ENCODE measurements at places on chromosomes 11 and 22.
A peak's percentile ranks its signal among the peaks of the same experiment; 100 is the strongest.

DNA sequence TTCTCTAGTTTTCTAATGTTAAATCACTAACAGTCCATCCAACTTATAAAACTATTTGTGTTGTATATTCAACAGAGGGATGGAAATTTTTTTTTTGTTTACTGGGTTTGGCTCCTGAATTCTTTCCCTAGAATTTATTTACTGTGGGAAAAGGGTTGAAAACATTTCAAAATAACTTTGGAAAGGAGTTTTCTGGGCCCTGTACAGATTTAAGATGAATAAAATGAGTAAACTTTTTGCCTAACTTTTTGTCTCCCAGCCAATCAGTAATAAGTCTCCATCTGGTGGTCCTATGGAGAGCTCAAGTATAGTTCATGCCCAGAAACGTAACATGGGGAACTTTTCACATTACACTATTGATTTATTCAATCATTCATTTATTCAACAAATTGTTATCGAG, 16.7 kb upstream of the PRSS23 start:
- no peak for DNase-seq

DNA sequence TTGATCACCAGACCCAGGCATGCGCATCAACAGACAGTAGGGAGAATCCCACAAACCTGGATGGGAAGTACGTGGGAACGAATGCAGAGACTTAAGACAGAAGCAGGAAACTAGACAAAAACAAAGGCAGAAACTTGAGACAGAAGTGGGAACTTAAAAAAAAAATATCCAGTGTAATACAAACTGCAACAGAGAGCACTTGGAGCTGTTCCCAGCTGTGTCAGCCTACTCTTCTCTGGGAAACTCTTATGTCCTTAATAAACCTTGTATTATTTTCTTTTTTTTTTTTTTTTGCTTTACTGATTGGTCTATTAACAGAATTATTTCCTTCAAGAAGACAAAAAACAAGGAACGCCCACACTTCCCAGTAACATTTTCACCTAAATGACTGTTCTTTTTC, 1818.1 kb upstream of the RAG2 start:
- DNase-seq = no peak

DNA sequence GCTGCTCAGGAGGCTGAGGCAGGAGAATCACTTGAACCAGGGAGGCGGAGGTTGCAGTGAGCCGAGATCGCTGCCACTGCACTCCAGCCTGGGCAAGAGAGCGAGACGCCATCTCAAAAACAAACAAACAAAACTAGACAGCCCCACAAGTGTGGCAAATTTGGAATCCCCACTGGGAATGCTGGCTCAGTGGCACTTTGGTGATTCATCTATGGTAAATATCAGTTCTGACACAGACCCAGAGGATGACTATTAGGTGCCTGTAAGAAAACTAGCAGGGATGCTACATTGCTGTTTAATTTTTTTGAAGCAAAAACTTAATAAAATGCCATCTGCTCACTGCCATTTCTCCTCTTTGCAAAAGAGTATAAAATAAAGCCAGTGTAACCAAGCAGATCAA, 107.9 kb downstream of the NAT10 start:
- DNase-seq = no peak

DNA sequence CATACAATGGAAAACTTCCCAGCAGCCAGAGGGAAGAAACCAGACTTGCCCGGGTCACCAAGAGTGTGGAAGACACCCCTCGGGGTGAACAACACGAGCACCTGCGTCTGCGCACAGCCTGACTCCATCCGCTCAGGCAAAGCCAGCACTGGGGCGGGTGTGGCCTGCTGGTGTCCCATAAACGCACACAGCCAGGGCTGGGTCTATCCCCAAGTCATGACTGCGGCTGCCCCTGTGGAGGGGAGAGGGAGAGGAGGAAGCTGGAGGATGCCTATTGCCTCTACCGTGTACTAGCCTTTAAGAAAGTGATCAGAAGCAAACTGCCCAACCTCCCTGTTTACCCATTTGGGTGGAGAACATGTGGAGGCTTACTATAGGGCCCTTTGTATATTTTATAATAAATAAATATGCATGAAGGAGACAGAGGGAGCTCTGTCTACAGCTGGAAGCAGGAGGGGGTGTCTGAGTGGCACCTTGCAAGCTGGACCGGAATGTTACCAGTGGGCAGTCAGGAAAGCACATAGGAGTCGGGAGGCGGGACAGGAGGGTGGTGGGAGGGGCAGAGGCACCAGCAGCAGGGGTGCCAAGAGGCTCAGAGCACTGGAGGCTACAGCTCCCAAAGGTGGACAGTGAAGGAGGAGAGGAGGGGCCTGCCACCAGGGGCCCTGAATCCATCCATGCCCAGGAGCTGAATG, 79.6 kb downstream of the PHF21B start:
- DNase-seq = no peak

GRCh38 chr11:118610225-118610772, 2.9 kb downstream of the PHLDB1 start:
- DNase-seq = no peak

GRCh38 chr11:117921893-117922292, 7.3 kb downstream of the TMPRSS13 start:
- no peak for DNase-seq

- no peak for DNase-seq
These were observed 31.8 kb downstream of the GNAZ start for GRCh38 chr22:23102002-23102655.

- DNase-seq = peak; percentile 60
These were observed 160.5 kb upstream of the DDI1 start for GRCh38 chr11:103875855-103876510.

DNA sequence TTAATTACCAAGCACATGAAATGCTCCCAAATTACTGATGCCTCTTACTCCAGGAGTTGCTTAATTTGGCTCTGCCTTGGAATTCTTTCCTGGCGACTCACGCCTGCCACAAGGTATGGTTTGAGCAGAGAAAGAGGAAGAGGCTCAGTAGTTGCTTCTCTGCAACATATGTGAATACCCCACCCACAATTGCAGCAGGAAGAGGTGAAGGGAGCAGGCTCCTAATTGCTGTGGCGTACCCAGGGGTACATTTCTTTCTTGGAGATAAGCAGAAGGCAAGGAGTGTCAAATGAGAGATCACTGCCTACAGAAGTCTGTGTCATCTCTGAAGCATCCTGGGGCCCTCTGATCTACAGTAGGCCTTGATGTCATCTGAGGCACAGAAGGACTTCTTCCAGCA, 10.6 kb upstream of the NNMT start:
- no peak for DNase-seq

GRCh38 chr11:87256694-87257340, 219.1 kb downstream of the TMEM135 start:
- no peak for DNase-seq

- DNase-seq = peak; percentile 54
These were observed 4.6 kb upstream of the APOL4 start for GRCh38 chr22:36206255-36206654.

GRCh38 chr11:2775626-2776350, 76.0 kb upstream of the KCNQ1OT1 start:
- no peak for DNase-seq

- DNase-seq = no peak
These were observed 19.7 kb downstream of the RAB30 start for GRCh38 chr11:83051760-83052671.

DNA sequence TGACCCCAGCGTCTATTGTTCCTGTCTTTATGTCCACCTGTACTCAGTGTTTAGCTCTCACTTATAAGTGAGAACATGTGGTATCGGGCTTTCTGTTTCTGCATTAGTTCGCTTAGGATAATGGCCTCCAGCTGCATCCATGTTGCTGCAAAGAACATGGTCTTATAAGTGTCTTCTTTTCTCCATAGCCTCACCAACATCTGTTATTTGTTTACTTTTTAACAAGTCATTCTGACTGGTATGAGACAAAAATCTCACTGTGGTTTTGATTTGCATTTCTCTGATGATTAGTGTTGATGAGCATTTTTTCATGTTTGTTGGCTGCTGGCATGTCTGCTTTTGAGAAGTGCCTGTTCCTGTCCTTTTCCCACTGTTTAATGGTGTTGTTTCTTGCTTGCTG, 21.7 kb upstream of the SLN start:
- DNase-seq = no peak

DNA sequence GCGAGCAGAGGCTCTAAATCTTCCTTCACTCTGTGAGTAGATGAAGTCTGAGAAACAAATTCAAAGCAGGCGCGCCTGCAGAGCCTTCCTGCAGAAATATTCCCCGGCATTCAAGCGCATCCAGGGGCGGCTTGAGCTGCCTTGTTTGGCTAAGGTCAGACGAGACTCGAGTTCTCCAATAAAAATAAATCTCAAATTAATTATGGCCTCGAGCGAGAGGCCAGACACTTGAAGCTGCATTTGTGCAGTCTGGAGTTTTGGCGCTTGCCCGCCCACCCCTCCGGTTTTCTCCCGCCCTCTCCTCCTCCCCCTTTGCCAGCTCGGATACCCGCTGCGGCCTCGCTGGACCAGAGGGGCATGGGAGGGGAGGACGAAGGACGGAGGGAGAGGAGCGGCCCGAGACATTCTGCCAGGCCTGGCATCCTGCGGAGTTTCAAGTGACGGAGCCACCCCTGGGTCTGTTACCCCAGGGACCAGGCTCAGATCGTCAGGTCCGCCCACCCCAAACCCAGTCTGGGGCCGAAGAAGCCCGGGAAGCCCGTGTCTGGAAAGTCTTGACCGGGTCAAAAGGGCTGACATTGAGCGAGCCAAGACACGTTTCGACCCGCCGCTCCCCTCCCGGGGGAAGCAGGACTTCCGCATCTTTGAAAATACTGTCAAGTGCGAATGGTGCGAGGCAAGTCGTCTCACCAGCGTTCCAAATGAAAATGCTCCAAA, 3.8 kb upstream of the FLI1 start:
- no peak for DNase-seq

DNA sequence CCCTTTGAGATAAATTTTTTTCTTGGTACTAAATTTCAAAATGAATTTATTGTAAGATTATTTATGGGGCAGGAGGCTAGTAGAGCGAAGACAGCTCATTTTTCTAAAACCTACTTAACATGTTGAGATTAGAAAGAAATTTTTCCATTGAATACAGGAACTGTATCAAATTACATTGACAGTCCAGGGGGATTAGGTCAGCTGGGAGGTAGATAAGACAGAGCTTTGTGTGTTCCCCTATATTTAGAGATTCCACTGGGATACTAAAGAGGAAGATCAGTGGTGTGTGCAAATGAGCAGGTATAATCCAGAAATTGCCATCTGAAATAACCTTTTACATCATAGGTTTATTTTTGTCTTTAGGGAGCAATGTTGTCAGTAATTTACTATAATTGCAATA, 32.1 kb downstream of the ENDOD1 start:
- DNase-seq = no peak

DNA sequence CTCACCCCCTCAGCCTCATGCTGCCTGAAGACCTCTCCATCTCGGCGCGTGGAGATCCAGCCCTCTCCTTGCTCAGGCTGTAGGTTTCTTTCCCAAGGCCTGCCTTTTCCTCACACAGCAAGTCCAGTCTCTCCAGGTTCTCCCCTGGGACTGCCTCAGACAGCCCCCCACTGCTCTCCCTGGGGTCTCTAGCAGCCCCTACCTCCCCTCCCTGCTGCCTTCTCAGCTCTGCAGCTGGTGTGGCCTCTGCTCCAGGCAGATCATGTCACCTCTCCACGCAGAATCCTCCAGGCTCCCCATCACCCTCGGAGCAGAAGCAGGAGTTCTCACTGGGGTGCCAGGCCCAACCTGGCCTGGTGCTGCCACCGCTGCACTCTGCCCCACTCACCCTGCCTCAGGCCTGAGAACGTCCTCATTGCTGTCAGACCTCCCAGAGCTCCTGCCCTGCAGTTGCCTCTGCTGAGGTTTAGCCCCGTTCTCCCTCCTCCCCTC, 15.2 kb downstream of the SMARCB1 start:
- no peak for DNase-seq

DNA sequence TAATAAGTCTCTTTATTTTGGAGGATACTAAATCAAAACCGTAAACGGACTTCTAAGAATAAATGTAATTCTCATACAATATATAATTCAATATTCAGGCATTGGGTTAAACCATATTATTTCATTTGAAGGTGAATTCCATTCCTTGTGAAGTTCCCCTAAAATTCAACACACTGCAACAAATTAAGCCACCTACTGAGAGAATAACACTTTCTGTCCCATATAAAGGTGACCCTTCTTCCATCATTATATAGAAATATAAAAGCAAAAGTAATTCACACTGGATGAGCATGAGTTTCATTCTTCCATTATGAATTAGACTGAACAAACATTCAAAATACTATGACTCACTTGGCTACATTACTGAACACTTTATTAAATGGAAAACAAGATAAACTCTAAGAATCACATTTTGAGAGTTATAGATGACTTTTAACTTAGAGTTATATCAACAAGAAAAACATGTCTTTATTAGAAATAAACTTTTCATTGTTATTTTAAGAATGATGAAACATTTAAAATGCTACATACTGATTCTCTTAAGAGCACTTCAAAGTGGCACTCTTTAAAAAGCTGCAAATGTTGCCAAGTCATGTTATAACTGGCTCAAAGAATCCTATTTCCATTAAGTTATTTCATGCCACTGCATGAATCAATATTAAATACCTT, 2.8 kb downstream of the SESN3 start:
- DNase-seq = no peak

DNA sequence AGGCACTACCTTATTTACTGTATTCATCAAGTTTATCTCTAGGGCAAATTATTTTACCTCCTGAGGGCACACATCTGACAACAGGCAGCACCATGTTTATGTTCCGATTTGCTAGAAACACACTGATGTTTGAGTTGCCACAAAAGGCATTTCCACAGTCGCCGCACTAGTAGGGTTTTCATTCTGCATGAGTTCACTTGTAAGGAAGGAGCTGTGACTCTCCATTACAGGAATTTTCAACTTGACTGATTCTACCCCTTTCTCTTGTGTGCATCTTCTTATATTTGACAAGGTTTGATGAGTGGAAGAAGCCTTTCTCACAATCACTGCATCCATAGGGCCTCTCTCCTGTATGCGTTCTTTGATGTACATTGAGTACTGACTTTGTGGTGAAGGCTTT, 455.9 kb upstream of the CNTN5 start:
- DNase-seq = no peak

GRCh38 chr11:62602141-62603071, 741 bp upstream of the MTA2 start:
- peak; percentile 46 for DNase-seq

GRCh38 chr11:20594274-20595061, 4.9 kb upstream of the SLC6A5 start:
- no peak for DNase-seq

- DNase-seq = no peak
These were observed 23.3 kb upstream of the TTC28 start for GRCh38 chr22:28702891-28703290.

GRCh38 chr11:68839054-68839865, 2.5 kb downstream of the CPT1A start:
- DNase-seq = peak; percentile 93

DNA sequence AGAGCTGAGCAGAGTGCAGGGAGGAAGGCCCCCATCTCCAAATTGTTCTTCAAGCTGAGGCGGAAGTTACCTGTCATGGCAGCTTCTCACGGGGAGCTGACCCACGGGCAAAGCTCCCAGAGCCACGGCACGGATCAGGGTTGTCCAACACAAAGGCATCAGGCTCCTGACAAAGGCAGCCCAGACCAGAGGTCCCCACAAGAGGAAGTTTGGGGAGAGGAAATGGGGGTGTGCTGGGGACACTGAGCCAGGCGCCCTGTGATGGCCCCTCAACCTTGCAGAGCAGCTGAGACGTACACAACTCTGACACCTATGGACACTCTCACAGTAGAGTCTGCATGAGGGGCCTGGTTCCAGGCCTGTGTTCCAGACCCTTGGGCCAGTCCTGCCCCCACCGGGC, 95.6 kb downstream of the CTTN start:
- no peak for DNase-seq
